WTC11 (cell line): ENCODE measurements at places on chromosomes 2 and 18. TPM values are rescaled to one million over a fixed set of nuclear protein-coding genes. Genes with fewer than 3 reads are reported as not detected.

Gene EML6
- 1.9 to 2.5 TPM (median 2.1 TPM) in 3 replicates for total RNA-seq

Gene UGT1A8
- total RNA-seq: 0.11 to 0.13 TPM in 2 of 3 replicates, not detected in the other

- H3K27ac ChIP-seq: no peak overlapping the region
- H3K27me3 ChIP-seq: no peaks in the 10 kb centered on the region
- no peak for DNase-seq
These were observed 23.0 kb downstream of the RTN4 start for GRCh38 chr2:55027226-55027625.

DNA sequence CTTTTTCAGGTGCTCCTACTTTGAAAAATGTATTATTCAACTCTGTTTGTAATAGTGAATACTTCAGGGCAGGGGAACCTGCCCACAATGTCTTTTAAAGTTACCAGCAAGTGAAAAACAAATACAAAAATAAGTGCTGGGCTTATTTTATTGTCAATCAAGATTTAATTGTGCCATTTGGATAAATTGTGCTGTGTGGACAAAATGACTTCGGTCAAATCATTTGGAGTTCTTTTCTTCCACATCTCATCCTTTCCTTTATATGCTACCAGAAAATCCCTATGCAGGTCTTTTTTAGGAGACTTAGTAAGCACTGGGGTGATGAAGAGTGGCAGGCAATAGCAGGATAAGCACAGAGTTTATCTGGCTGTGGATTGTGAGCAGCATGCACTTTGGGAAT lies 63.9 kb downstream of the NYAP2 start:
- H3K27ac ChIP-seq: no peak overlapping the region
- DNase-seq: no peak
- peaks cover 3% of the 10 kb centered on the region; the same call in 1 of the 2 replicates for H3K36me3 ChIP-seq
- peaks cover 8% of the 10 kb centered on the region for H3K27me3 ChIP-seq

- no peak overlapping the region for H3K27ac ChIP-seq
- peaks cover 7% of the 10 kb centered on the region for H3K27me3 ChIP-seq
- H3K4me3 ChIP-seq: no peak overlapping the region
These were observed 20.5 kb upstream of the KIF1A start for GRCh38 chr2:240840435-240841060.

DNA sequence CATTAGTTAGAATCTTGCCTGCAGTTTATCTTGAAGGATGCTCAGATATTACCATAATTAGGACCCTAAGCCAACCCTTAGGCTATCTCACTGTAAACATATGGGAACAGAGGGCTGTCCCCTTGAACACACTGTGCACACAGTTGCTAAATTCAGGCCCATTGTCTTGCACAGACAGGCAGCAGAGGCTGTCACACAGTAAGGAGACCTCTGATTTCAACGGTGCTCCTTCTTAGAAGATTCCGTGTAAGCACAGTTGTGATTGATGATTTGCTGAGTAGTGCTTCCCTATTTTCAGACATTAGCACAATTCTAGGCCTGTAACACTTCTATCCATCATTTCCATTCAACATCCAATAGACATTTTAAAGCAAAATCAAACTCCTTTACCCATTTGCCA lies 108.0 kb downstream of the RNF152 start:
- H3K27me3 ChIP-seq: no peaks in the 10 kb centered on the region
- H3K4me1 ChIP-seq: no peaks in the 10 kb centered on the region
- H3K4me3 ChIP-seq: no peak overlapping the region
- peaks cover 17% of the 10 kb centered on the region for H3K36me3 ChIP-seq

DNA sequence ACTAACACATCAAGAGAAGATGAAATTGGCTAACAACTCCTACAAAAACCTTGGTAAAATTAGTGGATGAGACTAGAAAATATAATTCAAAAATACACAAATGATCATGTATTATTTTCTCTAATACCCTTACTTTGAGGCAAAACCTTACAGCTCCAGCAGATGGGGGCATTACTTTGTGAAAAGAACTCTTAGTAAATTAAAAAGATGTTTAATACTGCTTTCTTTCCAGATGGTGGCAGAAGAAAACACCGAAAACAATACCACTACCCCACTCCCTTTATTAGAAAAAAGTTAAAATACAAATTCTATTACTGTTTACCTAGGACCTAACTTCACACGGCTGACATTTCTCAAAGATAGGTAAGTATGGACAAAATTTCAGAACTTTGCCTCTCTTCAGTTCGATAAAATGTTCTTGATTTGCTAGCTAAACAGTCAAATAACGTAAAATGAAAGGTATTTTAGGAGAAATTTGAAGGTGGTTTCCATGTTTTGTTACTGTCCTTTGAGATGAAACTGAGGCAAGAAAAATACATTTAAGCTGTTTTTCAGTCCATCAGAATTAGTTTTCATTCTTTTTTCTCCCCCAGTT lies 30.6 kb downstream of the ORC4 start:
- H3K4me3 ChIP-seq: no peak overlapping the region
- DNase-seq: no peak
- H3K27me3 ChIP-seq: no peaks in the 10 kb centered on the region
- H3K27ac ChIP-seq: peak overlapping the region; percentile 85
